ENCODE measurements at places on chromosomes 7 and 10. TPM values are rescaled to one million over a fixed set of nuclear protein-coding genes. Genes with fewer than 3 reads are reported as not detected.
A peak's percentile ranks its signal among the peaks of the same experiment; 100 is the strongest.

DNA sequence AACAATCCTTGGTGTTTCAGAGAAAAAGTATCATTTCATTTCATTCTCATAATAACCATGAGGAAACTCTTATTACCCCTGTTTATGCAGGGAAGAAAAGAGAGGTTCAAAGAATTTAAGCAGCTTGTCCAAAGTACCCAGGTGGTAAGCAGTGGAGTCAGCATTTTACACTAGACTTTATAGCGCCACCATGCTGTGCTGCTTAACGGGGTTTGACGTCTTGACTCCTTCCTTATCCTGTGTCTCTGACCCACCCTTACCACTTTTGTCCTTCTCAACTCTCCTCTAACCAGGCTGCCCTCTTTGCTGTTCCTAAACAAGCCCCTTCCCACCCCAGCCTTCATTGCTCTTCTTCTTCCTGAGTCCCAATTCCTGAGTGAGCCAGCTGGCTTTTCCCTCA lies 117.0 kb upstream of the AHR start:
- DNase-seq = no peak

DNA sequence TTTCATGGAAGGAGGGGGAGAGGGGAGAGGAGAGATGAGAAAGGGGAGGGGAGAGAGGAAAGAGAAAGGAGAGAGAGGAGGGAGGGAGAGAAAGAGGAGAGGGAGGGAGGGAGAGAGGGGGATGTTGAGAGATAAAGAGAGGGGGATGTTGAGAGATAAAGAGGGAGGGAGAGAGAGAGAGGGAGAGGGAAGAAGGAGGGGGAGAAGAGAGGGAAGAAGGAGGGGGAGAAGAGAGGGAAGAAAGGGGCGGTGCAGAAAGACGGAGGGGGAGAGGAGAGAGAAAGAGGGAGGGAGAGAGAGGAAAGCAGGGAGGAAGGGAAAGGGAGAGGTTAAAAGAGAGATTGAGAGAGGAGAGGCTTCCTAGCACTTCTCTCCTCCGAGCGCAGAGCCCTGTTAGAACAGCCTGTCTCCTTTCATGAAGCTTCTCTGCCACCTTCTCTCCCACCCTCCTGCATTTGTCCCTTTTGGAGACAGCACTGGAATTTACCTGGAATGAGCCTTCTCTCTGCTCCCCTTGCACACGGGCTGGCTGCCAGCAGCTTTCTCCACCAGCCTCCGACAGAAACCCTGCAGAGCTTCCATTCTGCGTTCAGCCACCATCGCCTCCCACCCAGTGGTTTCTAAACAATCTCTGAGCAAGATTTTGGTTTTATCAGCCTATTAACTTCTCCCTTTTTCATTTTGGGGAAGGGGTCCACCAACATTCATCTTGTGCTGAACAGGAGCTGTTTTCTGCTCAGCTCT lies 74.0 kb upstream of the CARD11 start:
- DNase-seq = no peak

GRCh38 chr7:44061645-44062179 lies 3.7 kb downstream of the PGAM2 start:
- peak; percentile 49 for DNase-seq

DNA sequence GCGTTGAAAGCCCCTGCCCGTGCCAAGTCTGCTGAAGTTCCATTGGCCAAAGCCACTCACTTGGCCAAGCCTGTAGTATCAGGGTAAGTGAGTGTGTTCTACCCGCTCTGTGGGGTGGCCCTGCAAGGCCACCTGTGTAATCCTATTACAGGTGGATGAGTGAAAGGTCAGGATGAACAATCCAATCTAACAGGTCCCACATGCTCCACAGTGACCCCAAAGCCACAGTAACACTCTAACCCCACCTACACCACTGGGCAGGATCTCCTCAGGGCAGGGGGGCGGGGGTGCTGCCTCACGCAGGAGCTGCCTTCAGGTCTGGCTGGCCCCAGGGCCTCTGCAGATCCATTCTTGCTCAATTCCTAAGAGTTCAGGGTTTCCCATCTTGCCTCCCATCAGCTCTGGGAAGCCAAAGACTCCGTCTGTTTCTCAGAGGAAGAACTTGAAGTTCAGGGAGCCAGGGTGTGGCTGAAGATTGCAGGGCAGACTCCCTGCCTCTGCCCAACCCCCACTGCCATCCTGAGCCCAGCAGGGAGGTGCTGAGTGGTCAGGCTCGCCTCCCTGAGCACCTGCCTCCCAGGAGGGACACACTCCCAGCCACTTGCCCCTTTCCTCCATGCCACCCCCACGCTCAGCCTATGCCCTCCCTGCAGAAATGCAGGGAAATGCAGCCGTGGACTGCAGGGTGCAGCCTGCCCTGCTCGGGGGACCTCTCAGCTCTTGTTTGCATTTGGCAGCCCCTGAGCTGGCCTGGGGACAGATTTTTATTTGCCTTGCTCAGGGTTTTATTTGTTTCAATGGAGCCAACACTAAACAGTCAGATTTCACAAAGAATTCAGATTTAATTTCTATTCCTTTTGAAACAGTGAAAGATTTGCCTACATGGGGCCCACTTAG lies 9.8 kb upstream of the COMTD1 start:
- DNase-seq = no peak

- DNase-seq = no peak
Observed at GRCh38 chr7:149854611-149855360, 16.6 kb downstream of the ZNF862 start.

DNA sequence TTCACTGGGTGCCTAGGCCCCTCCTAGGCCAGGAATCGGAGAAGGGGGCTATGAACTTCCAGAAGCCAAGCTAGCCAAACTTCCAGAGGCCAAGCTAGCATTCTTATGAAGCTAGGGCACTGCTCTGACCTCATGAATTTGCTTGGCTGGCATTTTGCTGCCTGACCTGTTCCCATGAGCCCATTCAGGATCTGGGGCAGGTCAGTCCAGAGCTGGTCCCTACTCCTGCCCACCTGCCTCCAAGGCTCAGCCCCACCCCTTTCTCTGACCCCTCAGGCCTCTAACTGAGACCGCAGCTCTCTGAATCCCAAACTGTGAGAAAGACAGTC lies 1.3 kb upstream of the PPIF start:
- no peak for DNase-seq

- DNase-seq = no peak
Observed at GRCh38 chr7:108079648-108080591, 50.2 kb downstream of the LAMB4 start.

DNA sequence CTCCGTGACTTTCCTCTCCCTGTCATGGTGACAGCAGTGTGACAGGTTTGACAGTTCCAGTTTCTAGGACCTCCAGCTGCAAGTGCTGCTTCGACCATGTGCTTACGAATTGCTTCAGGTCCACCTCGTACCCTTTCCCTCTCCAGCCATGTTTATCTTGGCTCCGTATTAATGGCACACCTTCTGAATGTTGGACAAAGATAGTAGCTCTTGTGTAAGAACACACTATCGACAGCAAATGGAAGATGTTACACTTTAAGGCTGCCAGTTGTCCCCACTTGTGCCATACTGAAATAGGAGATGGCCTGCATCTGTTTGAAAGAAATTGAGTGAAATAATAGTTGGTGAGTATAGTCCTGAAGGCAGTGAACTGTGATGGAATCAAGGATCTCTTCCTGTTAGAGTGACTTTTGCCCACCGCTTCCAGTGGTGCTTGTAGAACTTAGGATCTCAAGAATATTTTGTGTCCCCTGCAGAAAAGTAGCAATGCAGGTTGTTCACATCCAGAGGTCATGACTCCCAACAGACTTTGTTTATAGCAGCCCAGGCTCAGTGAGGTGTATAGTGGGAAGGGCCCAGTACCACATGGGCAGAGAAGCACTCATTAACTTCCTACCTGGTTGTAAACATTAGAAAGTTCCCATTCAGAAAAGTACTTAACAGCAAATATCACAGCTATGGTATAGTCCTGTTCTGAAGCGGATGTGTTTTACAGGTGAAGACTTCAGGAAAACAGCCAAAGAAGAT lies 629.7 kb upstream of the GALNT17 start:
- no peak for DNase-seq

PLEKHS1 gene
- not detected for total RNA-seq

TUBB8 gene
- total RNA-seq = not detected

LRRN3 gene
- 0.40 TPM for total RNA-seq

Measured in cardiac septum (tissue), 1 donor.